ENCODE measurements at places on chromosomes 12 and 14. TPM values are rescaled to one million over a fixed set of nuclear protein-coding genes. Genes with fewer than 3 reads are reported as not detected.
A peak's percentile ranks its signal among the peaks of the same experiment; 100 is the strongest.

The DHRS4L2 gene
- total RNA-seq: 6.6 TPM

The DACT1 gene
- 15.0 TPM for total RNA-seq

The MARCHF9 gene
- total RNA-seq: 17.5 TPM

The PZP gene
- not detected for total RNA-seq

The C14orf132 gene
- total RNA-seq: 2.9 TPM

The HRK gene
- 0.39 TPM for total RNA-seq

The GNB3 gene
- total RNA-seq: 2.7 TPM

The SLC5A8 gene
- total RNA-seq: 80.1 TPM

The PTHLH gene
- total RNA-seq: 2.1 TPM

The C12orf56 gene
- not detected for total RNA-seq

The OR10P1 gene
- not detected for total RNA-seq

The ADAMTS20 gene
- not detected for total RNA-seq

The TMEM63C gene
- total RNA-seq: 0.67 TPM

The RXYLT1 gene
- 16.9 TPM for total RNA-seq

GRCh38 chr12:105575235-105575634 lies 244.7 kb downstream of the C12orf75 start:
- H3K4me3 ChIP-seq: no peak overlapping the region
- H3K4me1 ChIP-seq: no peaks in the 10 kb centered on the region
- no peak overlapping the region for H3K27ac ChIP-seq
- H3K36me3 ChIP-seq: no peaks in the 10 kb centered on the region
- DNase-seq: no peak
- no peaks in the 10 kb centered on the region for H3K27me3 ChIP-seq

- H3K36me3 ChIP-seq: no peaks in the 10 kb centered on the region
- H3K4me1 ChIP-seq: peaks cover 66% of the 10 kb centered on the region
- H3K4me3 ChIP-seq: no peak overlapping the region
These were observed 320.0 kb downstream of the RAD51B start for GRCh38 chr14:68139431-68140075.

- H3K4me1 ChIP-seq: no peaks in the 10 kb centered on the region
- H3K27ac ChIP-seq: no peak overlapping the region
- no peaks in the 10 kb centered on the region for H3K27me3 ChIP-seq
- no peak overlapping the region for H3K4me3 ChIP-seq
These were observed 55.8 kb upstream of the ARHGAP5 start for GRCh38 chr14:32021341-32021740.

- no peak for DNase-seq
- H3K27ac ChIP-seq: no peak overlapping the region
- H3K36me3 ChIP-seq: no peaks in the 10 kb centered on the region
- no peaks in the 10 kb centered on the region for H3K4me1 ChIP-seq
- H3K4me3 ChIP-seq: no peak overlapping the region
- no peaks in the 10 kb centered on the region for H3K27me3 ChIP-seq
These were observed 300.1 kb upstream of the STXBP6 start for GRCh38 chr14:25350021-25350420.

DNA sequence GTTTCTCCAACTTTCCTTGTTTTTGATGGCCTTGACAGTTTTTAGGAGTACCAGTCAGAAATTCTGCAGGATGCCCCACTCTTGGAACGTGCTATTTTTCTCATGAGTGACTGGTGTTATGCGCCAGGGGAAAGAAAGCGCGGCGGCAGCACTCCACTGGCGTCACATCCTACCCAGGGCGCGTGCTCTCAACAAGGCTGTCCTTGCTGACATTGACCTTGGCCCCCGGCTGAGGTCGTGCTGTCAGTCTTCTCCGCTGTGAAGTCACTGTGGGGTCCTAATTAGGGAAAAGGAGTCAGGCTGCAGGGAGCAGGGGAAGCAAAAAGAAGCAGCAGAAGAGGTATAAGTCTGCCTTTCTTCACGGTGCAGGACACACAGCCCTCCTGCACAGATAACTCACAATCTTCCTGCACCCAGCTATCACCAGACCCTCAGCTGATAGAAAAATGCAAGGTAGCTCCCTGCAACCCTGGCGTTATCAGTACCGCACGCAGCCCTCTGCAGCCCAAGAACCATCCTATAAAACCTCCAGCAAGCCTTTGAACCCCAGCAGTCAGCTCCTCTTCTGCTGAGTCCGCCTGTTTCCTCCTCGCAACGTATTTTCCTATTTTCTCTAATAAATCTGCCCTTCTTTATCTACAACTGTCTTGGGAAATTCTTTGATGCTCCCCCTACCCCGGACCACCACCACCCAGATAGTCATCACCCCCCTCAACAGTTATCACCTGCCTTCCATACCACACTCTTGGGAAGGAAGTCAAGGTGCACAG lies 48.0 kb upstream of the C14orf180 start:
- DNase-seq: no peak
- no peak overlapping the region for H3K4me3 ChIP-seq
- no peaks in the 10 kb centered on the region for H3K36me3 ChIP-seq
- H3K27ac ChIP-seq: no peak overlapping the region
- no peaks in the 10 kb centered on the region for H3K27me3 ChIP-seq
- H3K4me1 ChIP-seq: no peaks in the 10 kb centered on the region

- peaks cover 5% of the 10 kb centered on the region for H3K4me1 ChIP-seq
- no peaks in the 10 kb centered on the region for H3K27me3 ChIP-seq
- peaks cover 22% of the 10 kb centered on the region for H3K36me3 ChIP-seq
- no peak for DNase-seq
- H3K4me3 ChIP-seq: no peak overlapping the region
These were observed 8.7 kb downstream of the SNW1 start for GRCh38 chr14:77752266-77752665.

DNA sequence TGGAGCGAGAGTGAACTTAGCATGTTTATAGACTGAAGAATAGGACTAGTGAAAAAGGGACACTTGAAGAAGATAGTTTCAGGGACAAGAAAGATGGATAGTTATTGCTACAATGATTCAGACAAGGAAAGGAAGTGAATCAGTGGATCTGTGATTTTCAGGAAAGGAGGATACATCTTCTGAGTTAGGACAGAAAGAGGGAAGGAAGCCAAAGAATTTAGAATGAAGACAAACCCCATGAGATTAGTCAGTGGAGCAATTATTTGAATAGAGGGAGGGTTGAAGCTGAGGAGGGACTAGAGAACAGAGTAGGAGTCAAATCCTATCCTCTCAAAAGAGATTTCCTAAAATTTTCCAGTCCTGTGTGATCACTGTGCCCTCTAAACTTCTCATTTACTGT lies 282.7 kb downstream of the AKAP6 start:
- H3K36me3 ChIP-seq: no peaks in the 10 kb centered on the region
- no peak overlapping the region for H3K4me3 ChIP-seq
- no peak overlapping the region for H3K27ac ChIP-seq
- H3K27me3 ChIP-seq: no peaks in the 10 kb centered on the region

- no peak overlapping the region for H3K4me3 ChIP-seq
- H3K27me3 ChIP-seq: no peaks in the 10 kb centered on the region
- DNase-seq: no peak
- H3K27ac ChIP-seq: no peak overlapping the region
- peaks cover 6% of the 10 kb centered on the region for H3K4me1 ChIP-seq
These were observed 3.1 kb downstream of the FAM222A start for GRCh38 chr12:109716512-109717389.

DNA sequence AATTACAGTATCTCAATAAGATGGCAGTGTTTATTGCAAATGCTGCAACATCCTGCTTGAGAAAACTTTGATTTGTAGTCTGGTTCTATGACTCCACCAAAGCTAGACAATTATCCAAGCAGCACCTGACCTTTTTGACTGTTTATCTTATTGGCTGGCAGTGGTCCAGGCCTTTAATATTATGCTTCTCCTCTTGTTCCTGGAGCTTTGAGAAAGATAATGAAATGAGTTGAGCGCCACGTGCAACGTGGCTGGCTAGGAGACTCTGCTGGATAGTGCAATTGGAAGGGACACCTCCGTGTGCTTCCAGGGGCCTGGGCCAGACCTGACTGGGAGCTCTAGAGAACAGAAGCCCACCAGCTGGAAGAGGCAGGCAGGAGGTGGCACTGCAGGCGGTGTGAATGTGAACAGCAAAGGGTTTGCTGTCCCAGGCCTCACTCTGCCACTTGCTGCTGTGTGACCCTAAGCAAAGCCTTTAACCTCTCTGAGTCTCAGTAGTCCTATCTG lies 349.3 kb downstream of the CACNA1C start:
- H3K4me3 ChIP-seq: no peak overlapping the region
- DNase-seq: no peak
- H3K36me3 ChIP-seq: no peaks in the 10 kb centered on the region
- peaks cover 4% of the 10 kb centered on the region for H3K4me1 ChIP-seq
- H3K27ac ChIP-seq: no peak overlapping the region

DNA sequence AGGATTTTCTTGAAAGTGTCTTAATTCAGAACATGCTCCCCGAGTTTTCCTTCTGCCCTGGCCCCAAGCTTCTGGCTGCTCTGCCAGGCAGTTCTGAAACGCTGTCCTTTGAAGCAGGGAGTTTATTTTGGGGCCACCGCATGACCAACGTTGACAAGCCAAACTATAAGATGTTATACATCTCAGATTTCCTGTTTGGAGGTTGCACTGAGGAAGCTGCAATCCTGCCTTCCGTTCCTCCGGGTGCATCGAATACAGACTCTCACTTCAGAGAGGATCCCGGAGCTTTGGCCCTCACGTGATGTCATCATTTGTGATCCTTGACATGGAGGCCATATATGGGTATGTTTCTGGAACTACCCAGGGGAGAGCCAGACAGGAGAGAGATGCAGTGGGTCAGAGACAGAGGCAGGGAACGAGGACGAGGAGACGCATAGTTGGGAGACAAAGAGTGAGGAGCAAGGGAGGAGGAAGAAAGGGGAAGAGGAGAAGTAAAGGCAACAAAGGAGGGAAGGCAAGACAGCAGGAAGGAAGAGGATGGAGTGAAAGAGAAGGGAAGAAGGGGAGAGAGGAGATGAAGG lies at the start of gene ASB2:
ASB2 (minus strand) TSS at position 94 of the 581 bp plus-strand sequence. CDS start 12,031 bp downstream, outside the sequence.
- no peaks in the 10 kb centered on the region for H3K27me3 ChIP-seq
- no peak within 1 kb of the TSS for H3K27ac ChIP-seq
- H3K36me3 ChIP-seq: no peaks in the 10 kb centered on the region
- DNase-seq: no peak

- H3K4me3 ChIP-seq: no peak overlapping the region
- DNase-seq: no peak
- no peaks in the 10 kb centered on the region for H3K27me3 ChIP-seq
- H3K4me1 ChIP-seq: peaks cover 19% of the 10 kb centered on the region
- no peaks in the 10 kb centered on the region for H3K36me3 ChIP-seq
These were observed 167.5 kb upstream of the FKBP4 start for GRCh38 chr12:2627076-2627834.

DNA sequence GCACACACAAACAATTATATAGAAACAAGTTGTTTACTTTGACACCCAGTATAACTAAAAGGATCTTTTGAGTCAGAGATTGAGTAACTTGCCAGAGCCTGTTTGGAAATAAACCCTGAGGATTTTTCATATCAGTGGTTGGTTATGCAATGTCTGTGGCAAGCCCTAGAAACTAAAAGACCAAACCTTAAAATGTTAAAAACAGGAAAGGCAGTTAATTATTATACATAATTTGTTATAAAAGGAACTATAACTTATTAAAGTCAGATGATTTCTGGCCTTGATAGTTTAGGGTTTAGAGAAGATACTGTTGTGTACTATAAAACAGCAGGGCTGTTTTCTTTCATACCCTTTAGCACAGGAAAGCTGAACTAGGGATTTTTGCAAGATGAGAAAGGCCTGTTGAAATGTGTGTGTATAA lies 44.1 kb downstream of the PSEN1 start:
- H3K36me3 ChIP-seq: no peaks in the 10 kb centered on the region
- no peak for DNase-seq
- H3K27me3 ChIP-seq: no peaks in the 10 kb centered on the region
- H3K4me3 ChIP-seq: no peak overlapping the region
- H3K27ac ChIP-seq: peak overlapping the region; percentile 0
- H3K4me1 ChIP-seq: peaks cover 26% of the 10 kb centered on the region

DNA sequence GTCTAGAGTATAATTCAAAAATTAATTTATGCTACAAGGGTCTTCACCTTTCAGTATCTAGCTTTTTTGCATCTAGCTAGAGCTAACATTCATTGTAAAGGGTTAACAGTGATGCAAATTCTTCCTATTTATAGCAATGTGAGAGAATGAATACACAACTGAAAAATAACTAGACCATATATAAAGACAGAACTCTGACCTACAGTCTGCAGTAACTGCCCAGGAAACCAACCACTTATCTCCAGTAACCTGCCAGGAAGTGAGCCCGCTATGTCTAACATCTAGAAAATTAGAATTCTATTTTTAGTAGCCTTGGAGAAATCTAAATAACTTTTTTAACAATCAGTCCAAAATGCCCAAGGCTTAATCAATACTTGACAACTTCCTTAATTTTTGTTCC lies 1021.9 kb downstream of the LRFN5 start:
- no peak overlapping the region for H3K4me3 ChIP-seq
- no peaks in the 10 kb centered on the region for H3K36me3 ChIP-seq
- no peaks in the 10 kb centered on the region for H3K4me1 ChIP-seq

- H3K27me3 ChIP-seq: no peaks in the 10 kb centered on the region
- H3K4me1 ChIP-seq: no peaks in the 10 kb centered on the region
- no peaks in the 10 kb centered on the region for H3K36me3 ChIP-seq
- H3K27ac ChIP-seq: no peak overlapping the region
- DNase-seq: no peak
- H3K4me3 ChIP-seq: no peak overlapping the region
These were observed 34.6 kb upstream of the NFKBIA start for GRCh38 chr14:35438910-35439713.

DNA sequence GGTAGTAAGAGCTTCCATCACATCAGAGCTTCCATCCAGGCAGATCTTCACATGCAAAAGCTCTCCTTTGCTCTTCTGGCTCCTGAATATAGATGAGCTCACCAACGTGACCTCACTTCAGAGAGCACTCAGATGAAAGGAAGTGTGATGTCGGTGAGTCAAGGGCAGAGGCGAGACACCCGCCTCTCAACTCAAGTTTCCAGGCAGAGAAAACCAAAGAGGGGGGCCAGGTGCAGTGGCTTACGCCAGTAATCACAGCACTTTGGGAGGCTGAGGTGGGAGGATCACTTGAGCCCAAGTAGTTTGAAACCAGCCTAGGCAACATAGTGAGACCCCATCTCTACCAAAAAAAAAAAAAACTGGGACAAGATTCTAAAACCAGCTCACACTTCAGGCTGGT lies 126.9 kb downstream of the DUSP6 start:
- peaks cover 17% of the 10 kb centered on the region for H3K4me1 ChIP-seq

GRCh38 chr14:75476274-75476995 lies 45.8 kb upstream of the BATF start:
- no peak for DNase-seq
- no peaks in the 10 kb centered on the region for H3K27me3 ChIP-seq
- peaks cover 7% of the 10 kb centered on the region for H3K36me3 ChIP-seq
- H3K4me3 ChIP-seq: no peak overlapping the region

- H3K4me1 ChIP-seq: peaks cover 33% of the 10 kb centered on the region
- DNase-seq: peak; percentile 88
- H3K27ac ChIP-seq: peak overlapping the region; percentile 81
These were observed 157.5 kb upstream of the HIF1A start for GRCh38 chr14:61537563-61538463.

GRCh38 chr14:34707722-34708121 lies 6.7 kb downstream of the CFL2 start:
- H3K4me1 ChIP-seq: no peaks in the 10 kb centered on the region
- no peak overlapping the region for H3K27ac ChIP-seq
- H3K4me3 ChIP-seq: no peak overlapping the region
- no peak for DNase-seq
- no peaks in the 10 kb centered on the region for H3K36me3 ChIP-seq
